ENCODE measurements at places on chromosomes 5 and 9.
A peak's percentile ranks its signal among the peaks of the same experiment; 100 is the strongest.

- DNase-seq, result no peak
Measured at GRCh38 chr9:81468084-81468595, 221.2 kb downstream of the TLE1 start.

GRCh38 chr5:77518304-77518703 lies 26.2 kb upstream of the WDR41 start:
- DNase-seq, result no peak

DNA sequence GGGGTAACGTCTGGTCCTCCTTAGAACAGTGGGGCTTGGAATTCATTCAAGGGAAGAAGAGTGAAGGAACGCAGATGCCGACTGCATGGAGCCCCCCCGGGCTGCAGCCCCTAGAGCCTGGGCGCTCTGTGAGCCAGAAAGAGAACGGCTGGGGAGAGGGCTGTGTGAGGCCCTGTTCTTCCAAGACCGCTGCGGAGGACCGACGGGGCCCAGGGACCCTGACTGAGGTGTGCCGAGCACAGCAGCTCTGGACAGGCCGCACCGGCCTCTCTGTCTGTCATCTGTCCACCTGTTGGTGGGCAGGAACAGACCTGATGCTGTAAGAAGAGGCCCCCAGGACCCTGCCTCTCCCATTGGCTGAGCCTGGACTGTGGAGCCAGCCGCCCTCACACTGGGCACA lies 7.7 kb upstream of the NOTCH1 start:
- DNase-seq, result no peak

GRCh38 chr5:114449860-114450421 lies 88.1 kb downstream of the KCNN2 start:
- peak; percentile 80 for DNase-seq

DNA sequence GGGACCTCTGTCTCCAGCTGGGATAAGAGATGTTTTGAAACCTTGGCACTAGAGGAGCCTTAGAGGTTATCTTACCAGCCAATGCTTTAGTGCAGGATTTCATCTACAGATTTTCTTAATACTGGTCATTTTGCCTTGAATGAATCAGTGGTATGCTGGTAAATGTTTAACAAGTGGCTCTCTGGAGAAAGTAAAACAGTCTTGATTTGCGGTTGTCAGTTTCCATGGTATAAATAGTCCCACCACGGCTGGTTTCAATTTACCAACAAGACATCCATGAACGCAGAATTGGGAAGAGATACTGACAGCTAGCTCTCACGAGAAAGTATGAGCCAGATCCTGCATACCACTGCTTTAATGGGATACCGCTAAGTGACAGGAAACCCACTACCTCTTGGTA lies 56.7 kb upstream of the CXCL14 start:
- DNase-seq, result no peak

DNA sequence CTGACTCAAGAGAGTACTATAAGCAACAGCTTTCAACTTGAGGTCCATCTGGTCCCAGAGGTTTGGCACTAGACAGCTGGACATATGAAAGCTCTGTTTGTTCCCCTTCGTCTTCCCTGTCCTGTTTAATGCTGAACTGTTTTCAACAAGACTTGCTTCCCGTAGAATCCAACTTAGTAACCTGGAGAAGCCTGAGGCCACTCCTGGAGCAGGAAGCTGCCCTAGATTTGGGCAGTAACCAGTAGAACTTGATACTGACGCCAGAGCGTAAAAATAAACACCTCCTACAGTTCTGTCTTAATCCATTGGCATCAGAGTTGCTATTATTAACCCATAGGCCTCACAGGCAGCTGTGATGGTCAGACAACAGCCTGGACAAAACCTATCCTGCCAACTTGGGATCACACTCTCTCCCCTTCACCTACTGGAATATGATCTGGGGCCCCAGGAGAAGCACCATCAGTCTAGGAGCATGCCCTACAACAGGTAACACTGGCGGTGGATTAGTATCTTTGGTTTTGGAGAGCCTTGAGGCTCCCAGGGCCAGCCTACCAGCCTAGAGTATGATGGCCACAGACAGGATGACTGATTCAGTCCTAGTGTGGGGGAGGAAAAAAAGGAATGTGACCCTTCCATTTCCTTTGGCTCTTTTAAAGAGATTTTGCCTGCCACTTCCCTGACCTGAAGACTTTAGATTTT lies 29.2 kb downstream of the RUSC2 start:
- DNase-seq, result no peak

GRCh38 chr5:59591162-59591561 lies 302.4 kb downstream of the PDE4D start:
- DNase-seq, result peak; percentile 52

DNA sequence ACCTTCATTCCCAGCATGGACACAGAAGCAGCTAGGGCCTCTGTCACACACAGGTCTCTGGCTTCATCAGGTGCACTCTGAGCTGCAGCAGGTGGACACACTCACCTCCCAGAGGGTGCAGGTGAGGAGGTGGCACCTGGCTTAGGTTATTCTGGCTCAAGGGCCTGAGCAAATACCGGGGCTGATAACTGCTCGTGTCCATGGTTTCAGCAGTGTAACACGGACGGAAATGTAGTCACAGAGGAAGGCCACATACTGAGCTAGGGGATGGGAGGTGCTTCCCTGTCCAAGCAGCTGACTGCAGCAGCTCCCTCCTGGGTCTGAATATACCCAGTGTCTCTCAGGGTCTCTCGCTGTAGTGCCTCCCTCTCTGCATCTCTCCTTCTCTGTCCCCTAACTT lies 5.7 kb downstream of the PHF2 start:
- no peak for DNase-seq

DNA sequence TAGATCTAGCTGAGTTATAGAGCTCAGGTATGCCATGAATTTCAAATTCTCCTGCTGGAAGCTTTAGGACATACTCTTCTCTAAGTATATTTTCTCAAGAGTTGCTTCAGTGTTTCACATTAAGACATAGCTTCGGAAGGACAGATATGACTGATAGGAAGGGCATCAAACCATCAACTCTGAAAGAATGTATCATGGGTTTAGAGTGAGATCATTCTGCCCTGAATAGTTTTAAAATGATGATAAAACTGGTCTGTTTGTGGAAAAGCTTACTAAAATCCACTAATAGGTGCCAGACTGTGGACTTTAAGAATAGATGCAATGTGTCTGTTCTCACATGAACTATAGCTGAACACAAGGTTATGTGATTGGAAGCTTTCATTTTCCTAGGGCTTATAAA lies 8.4 kb downstream of the SPEF2 start:
- DNase-seq, result no peak

DNA sequence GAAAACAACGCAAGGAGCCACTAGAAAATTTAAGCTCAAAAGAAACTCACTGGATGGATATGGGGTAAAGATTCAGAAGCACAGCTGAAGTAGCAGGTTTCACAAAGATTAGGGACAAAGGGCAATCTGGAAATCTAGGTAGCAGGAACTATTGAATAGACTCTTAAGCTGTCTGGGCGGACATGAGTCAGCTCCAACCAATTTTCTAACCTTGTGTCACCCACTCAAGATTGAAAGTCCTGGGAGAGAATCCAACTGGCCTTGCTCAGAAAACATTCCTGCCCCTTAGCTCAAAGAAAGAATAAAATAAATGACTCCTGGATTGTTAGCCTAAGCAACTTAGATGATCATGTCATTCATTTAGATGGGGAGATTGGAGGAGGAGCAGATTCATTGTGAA lies 69.2 kb downstream of the STK32A start:
- no peak for DNase-seq

DNA sequence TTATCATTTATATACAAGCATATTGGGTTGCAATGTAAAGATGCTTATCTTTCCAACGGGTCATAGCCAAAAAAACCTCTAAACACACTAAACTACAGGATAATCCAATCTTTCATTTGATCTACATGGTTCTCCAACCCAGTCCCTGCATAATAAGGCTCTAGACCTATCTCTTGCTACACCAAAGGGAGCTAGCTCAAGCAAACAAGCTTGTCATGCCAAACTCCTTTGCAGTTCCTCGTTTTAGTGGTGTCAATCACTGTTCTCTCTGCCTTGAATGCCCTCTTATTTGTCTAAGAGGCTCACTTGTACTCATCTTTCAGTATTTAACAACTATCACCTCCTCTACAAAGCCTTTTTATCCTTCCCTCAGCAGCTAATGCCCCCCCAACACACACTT lies 5.6 kb downstream of the HOMER1 start:
- DNase-seq, result no peak

Data from GM06990 (cell line).